ENCODE measurements at places on chromosomes 13 and 19.

DNA sequence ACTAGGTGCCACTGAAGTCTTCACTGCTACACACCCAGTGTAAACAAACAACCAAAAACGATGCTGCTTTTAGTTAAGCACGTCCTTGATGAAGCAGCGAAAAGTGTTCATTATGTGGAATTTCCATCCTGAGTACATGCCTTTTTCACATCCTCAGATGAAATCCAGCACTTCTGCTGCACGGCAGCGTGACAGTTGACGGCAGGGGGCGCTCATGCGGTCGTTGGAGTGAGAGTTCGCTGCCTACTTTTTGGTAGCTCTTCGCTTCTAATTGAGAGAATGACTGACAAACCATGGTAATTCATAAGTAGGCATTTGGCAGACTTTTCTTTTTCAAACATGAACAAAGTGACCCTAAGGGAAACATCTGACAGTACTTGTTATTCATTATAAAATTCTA lies 1124.9 kb downstream of the EFNB2 start:
- peak; percentile 77 for DNase-seq

DNA sequence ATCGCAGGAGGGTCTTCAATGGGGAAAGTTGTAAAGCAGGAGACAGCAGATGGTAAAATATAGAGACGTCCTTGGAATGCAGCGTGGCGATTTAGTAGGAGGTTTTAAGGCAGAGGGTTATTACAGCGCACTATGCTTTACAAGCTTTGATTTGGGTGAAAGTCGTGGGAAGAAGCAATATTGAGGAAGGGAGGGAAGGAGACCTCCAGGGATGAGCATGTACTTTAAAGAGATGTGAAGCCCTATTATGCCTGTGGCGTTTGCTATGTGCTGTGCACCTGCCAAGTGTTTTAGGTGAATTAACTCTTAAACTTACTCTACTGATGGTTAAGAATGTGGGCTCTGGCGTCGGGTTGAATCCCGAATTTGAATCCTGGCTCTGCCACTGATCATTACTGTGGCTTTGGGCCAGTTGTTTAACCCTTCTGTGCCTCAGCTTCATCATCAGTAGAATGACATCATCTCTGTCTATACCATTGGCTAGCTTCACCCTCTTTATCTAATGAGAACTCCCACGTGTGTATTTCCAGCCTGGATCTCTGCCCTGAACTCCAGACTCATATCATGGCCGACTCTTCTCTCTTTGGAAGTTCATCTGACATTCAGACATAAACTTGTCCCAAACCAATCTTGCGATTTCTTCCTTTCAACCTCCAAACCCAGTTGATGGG lies 583 bp downstream of the CCDC61 start:
- no peak for DNase-seq

DNA sequence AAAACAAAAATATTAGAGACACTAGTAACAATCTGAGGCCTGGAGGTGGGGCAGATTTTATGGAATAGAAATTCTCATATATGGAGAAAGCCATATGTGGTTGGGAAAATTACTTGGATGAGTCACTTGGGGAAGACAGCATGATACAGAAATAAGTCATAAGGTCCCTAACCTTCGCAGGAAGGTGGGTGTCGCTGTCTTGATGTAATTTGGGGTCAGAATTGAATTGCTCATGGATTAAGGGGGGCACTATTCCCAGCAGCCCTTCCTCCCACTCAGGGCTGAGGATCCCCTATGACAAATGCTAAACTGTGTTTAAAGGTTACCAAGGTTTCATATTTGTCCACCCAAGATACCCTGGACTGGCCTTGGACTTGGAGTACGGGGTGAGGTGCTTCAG lies 5.0 kb downstream of the RDH8 start:
- no peak for DNase-seq

GRCh38 chr19:30450835-30451321 lies 78.7 kb downstream of the ZNF536 start:
- DNase-seq = peak; percentile 10

DNA sequence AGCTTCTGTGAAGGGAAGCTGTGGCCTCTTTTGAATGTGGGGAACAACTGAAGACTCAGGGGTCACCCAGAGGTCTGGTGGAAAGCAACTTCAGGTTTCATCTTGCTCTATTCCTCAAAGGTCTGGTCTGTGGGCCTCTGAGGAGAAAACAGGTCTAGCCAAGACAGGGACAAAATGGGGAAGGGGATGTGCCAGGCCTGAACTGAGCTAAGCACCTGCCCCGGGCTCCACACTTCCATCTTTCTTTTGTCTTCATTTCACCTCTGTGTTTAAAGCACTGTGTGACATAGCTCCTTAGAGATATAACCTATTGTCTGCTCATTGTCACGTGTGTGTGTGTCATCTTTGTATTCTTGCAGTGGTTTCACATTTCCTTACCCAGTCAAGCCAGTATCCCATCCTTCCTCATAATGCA lies 19.9 kb upstream of the GDF15 start:
- DNase-seq = no peak

DNA sequence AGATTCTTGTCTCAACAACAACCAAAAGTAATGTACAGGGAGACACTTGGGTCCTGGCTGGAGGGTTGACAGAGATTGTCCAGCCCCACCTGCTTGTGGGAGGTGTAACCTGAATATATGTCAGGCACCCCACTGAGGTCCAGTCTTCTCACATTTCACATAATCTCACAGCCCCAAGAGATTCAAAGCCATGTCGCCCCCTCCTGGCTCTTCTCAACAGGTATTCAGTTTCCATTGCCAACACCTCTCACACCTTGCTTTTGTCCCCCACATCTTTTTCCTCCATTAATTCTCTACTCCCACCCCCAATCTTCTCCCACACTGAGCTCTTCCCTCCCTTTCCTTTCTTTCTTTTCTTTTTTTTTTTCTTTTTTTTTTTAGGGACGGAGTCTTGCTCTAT lies 11.2 kb downstream of the UNC13A start:
- DNase-seq = peak; percentile 41
